ENCODE measurements at places on chromosomes 12 and 14.

DNA sequence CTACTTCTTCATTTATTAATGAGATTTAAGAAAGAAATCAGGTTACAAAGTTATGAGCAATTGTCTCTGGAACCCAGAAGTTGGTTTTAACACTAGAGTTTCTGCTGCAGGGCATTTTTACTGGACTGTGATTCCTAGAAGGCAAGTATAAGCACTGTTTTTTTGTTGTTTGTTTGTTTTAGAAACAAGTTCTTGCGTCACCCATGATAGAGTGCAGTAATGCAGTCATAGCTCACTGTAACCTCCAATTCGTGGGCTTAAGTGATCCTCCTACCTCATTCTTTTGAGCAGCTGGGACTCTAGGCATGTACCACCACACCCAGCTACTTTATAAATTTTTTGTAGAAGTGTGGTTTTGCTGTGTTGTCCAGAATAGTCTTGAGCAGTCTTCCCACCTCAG is 25.6 kb downstream of the RAP1B start:
- DNase-seq = no peak

- no peak for DNase-seq
Measured at GRCh38 chr14:47148686-47149085, 497.1 kb upstream of the RPL10L start.

DNA sequence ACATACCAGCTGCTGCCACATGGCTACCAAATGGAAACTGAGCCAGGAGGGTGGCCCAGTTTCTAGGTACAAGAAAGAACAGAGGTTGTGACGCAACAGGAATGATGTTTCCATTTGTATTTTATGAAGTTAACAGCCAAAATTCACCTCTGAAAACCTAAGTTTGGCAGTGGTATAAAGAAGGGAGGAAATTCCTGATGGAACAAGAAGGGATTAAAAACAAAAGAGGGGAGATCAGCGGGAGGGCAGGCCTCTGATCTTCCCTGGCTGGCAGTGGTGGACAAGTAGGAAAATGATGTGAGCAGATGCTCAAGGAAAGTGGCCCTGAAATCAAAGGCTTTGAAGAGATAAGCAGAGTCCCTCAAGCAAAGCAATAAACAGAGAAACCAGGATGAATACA is 47.3 kb upstream of the BCL2L14 start:
- no peak for DNase-seq

- no peak for DNase-seq
Measured at GRCh38 chr12:109446869-109447268, 30.2 kb downstream of the KCTD10 start.
